ENCODE measurements at places on chromosomes 11 and 22.

DNA sequence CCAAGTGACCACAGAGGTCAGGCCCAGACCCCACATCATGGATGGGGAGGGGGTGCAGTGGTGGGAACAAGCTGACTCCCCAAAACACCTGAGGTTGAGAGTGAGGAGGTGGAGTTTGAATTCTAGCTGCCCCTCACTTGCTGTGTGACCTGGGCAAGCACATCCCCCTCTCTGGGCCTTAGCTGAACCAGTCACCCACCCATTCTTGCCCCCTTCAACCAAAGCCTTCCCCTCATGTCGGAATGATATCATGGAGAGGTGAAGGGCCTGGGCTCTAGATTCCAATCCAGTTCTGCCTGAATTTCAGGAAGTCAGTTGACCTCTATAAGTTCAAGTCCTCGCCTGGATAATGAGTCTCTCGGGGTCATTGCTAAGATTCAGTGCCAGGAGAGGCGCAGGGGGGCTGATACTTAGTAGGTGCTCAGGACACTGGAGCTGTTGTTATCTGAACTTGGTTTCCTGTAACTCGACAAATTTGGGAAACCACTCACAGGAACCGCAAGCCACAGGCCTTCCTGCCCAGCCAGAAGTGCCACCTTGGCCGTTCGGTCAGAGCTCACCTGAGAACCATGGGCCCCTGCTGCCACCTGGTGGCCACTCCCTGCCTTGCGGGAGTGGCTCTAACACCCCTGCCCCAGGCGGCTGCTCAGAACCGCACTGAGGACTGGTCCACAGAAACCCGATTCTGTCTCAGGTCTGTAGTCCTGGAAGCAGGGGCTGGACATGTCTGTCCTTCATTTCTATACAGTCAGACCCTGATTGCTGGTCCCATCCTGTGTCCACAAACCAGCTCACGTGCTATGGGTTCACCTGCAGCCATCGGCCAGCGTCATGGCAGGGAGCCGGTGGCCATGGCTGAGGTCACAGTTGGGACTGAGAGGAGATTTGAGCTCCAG, 6.9 kb downstream of the CDC42EP1 start:
- H3K4me3 ChIP-seq = no peak overlapping the region
- peaks cover 38% of the 10 kb centered on the region for H3K36me3 ChIP-seq

DNA sequence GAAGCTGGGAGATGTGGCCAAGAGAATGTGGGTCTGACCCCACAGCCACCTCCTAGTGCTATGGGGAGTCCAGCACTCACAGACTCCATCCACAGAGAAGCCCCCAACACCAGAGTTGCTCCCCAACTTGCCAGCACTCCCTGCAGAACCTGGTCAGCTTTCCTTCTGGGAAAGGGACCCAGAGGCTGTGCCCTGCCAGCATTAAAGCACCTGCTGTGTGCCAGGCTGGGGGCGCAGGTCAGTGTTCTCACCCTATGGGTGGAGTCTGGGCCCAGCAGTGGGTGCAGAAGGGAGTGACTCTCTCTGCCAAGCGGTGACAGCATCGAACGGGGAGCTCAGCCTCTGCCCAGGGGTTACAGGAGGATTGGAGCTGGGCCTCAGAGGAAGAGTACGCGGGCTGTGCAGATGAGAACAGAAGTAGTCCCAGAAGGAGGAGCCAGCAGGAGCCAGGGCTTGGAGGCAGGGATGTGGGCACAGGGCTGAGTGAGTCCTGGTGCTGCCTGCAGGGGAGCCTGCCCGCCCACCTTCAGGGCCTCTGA, 114.4 kb downstream of the MPPED1 start:
- H3K36me3 ChIP-seq = no peaks in the 10 kb centered on the region
- no peak for DNase-seq
- H3K4me1 ChIP-seq = no peaks in the 10 kb centered on the region
- H3K4me3 ChIP-seq = no peak overlapping the region
- no peak overlapping the region for H3K27ac ChIP-seq

DNA sequence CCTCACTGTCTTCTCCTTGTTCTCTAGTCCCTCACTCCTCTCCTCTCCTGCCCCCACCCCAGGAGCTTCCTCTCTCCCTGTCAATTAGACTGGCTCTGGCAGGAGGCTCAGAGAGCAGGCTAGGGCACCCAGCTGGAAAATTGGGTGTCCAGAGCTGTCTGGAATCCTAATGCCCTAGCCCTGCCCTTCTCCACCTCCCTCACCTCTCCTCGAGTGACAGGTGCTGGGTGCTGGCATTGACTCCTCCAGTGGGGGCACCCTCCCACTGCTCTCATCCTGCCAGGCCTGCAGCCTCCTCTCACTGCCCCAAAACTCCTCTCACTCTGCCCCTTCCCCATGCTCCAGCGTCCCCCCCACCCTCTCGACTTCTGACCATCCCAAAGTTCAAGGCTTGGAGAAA, 68.9 kb downstream of the CYTH4 start:
- H3K27ac ChIP-seq = no peak overlapping the region
- no peak overlapping the region for H3K4me3 ChIP-seq
- H3K4me1 ChIP-seq = peaks cover under 1% of the 10 kb centered on the region
- no peak for DNase-seq

DNA sequence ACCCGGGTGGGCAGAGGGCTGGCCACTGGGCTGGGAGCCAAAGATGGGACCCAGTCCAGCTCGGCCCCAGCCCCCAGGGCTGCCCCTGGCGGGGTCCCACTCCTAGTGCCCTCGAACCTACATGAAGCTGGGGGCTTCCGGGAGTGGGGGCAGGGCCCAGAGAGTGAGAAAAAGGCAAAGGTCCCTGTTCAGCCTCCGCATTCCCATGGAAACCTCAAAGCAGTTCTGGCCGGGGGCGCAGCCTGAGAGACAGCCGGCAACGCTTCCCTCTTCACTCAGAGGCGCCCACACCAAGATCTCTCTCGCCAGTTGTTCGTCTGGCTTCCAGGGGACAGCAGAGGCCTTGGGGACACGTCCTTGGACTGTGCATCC, 22.4 kb upstream of the ARHGAP8 start:
- peaks cover 4% of the 10 kb centered on the region for H3K4me1 ChIP-seq
- H3K36me3 ChIP-seq = no peaks in the 10 kb centered on the region
- H3K27me3 ChIP-seq = no peaks in the 10 kb centered on the region

DNA sequence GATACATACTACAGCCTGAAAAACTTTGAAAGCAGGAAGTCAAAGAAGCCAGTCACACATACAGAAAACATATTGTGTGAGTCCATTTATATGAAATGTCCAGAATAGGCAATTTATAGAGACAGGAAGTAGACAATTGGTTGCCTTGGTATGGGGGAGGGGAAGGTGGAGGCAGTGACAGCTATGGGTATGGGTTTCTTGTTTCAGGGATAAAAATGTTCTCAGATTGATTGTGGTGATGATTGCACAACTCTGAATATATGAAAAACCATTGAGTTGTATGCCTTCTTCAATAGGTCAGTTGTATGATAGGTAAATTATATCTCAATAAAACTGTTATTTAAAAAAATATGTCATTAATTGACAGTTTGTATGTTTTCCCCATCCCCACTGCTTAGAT, 137.6 kb downstream of the SNX19 start:
- no peaks in the 10 kb centered on the region for H3K27me3 ChIP-seq
- no peaks in the 10 kb centered on the region for H3K4me1 ChIP-seq
- no peak overlapping the region for H3K4me3 ChIP-seq
- no peak overlapping the region for H3K27ac ChIP-seq

DNA sequence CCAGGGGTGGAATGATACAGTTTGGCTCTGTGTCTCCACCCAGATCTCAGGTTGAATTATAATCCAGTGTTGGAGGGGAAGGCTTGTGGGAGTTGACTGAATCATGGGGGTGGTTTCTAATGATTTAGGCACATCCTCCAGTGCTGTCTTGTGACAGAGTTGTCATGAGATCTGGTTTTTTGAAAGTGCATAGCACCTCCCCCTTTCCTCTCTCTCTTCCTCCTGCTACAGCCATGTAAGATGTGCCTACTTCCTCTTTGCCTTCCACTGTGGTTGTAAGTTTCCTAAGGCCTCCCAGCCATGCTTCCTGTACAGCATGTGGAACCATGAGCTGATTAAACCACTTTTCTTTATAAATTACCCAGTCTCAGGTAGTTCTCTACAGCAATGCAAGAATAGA, 45.1 kb downstream of the THAP12 start:
- no peak overlapping the region for H3K4me3 ChIP-seq
- no peaks in the 10 kb centered on the region for H3K27me3 ChIP-seq
- H3K36me3 ChIP-seq = no peaks in the 10 kb centered on the region
- H3K4me1 ChIP-seq = no peaks in the 10 kb centered on the region
- DNase-seq = no peak

DNA sequence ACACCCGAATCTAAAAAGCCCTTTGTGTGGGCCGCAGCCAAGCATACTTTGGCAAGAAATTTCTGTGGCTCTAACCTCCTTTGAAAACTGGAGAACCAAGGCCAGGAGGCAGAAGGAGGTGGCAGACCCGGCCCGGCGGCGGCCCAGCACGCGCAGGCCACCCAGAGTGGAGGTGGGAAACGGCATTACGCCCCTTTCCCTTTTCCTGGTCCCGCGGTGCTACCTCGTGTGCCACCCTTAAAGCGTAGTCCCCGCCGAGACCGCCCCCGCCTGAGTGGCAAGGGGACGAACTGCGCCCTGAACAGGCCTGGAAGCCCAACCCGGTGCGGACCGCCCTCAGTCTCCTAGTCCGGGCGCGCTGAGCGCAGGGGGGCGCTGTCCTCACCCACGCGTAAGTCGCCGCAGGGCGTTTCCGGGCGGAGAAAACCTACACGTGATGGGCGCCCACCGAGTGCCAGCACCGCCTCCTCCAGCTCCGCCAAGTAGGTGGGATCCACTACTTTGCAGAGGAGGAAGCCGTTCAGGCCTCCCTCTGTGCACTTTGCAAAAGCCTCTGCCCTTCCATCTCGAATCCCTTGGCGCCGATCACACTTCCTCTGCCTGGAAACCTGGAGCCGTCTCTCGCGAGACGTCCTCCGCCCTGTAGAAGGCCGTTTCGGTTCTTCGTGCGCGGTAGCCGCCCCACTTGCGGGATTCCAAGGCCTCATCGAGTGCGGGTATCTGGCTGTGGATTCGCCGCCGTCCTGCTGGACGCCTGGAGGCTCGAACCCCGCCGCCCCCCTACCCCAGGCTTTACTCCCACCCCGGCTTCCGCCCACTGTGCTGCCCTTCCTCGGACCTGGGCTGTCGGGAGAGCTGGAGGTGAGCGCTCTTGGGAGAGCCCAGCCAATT, at the start of gene ACCS:
Gene ACCS (plus strand): TSS at position 430 of the 891 bp plus-strand sequence. CDS start 1,358 bp downstream, outside the sequence.
- peaks cover 1% of the 10 kb centered on the region for H3K36me3 ChIP-seq
- H3K4me3 ChIP-seq = peak within 1 kb of the TSS; percentile 74
- no peaks in the 10 kb centered on the region for H3K27me3 ChIP-seq
- peaks cover 14% of the 10 kb centered on the region for H3K4me1 ChIP-seq
